ENCODE measurements at places on chromosomes 4 and X.

GRCh38 chr4:76679691-76680090, 218.3 kb downstream of the SOWAHB start:
- DNase-seq: no peak
- H3K4me3 ChIP-seq: no peak overlapping the region
- H3K4me1 ChIP-seq: no peaks in the 10 kb centered on the region
- H3K36me3 ChIP-seq: no peaks in the 10 kb centered on the region
- no peaks in the 10 kb centered on the region for H3K27me3 ChIP-seq

GRCh38 chr4:173448103-173448502, 49.2 kb upstream of the SCRG1 start:
- no peaks in the 10 kb centered on the region for H3K4me1 ChIP-seq
- no peaks in the 10 kb centered on the region for H3K36me3 ChIP-seq
- no peak overlapping the region for H3K27ac ChIP-seq
- H3K27me3 ChIP-seq: no peaks in the 10 kb centered on the region
- H3K4me3 ChIP-seq: no peak overlapping the region

DNA sequence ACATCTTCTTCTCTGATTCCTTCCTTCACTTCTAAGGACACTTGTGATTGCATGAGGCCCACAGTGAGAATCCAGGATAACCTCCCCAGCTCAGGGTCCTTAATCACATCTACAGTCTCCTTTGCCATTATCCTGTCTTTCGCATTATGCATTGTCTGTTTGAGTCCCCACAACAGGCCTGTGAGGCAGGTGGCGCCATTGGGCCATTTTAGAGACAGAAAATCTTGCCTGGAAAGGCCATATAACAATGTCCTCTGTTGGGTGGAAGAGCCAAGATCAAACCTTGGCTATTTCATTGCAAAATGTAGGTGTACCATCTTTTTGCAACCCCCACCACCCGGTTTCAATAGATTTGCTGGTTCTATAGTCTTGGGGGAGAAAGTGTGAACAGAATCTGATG, 11.8 kb upstream of the DCUN1D4 start:
- H3K4me3 ChIP-seq: no peak overlapping the region
- no peak overlapping the region for H3K27ac ChIP-seq
- no peaks in the 10 kb centered on the region for H3K27me3 ChIP-seq
- no peaks in the 10 kb centered on the region for H3K4me1 ChIP-seq
- no peaks in the 10 kb centered on the region for H3K36me3 ChIP-seq

DNA sequence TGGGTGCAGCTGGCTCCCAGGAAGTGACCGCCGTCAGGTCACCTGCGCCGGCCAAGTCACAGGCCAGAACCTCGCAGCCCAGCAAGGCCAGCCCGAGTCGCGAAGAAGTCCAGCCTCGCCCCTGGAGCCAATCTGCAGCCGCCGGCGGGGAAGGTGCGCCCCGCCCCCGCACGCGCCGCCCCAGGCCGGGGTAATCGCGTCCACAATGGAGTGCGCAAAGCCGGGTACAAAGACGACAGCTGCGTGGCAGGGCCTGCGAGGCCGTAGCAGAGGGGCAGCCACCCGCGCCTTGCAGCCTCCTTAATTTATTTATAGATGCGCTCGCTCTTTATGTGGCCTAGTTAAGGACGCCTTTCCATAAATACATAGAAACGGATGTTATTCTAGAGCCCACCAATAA, 139.4 kb upstream of the CPEB2 start:
- no peak overlapping the region for H3K27ac ChIP-seq
- no peaks in the 10 kb centered on the region for H3K4me1 ChIP-seq
- H3K36me3 ChIP-seq: no peaks in the 10 kb centered on the region
- H3K27me3 ChIP-seq: no peaks in the 10 kb centered on the region

DNA sequence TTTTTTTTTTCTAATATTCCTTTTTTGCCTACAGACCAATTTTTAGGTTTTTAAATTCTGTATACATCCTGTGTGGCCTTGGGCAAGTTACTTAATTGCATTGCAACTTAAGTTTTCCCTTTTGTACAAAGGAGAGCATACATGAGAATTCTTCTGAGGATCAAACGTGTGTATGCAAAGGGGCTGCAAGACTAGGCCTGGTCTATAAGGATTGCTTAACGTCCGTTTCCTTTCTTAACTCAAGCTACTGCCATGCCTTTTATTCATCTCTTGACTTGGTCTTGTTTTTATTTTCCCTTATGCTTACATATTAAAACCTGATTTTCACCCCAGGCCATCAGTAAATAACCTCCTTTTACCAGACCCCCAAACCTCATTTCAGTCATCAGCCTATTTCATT, 13.6 kb downstream of the RBPJ start:
- no peak overlapping the region for H3K27ac ChIP-seq
- no peaks in the 10 kb centered on the region for H3K27me3 ChIP-seq
- no peaks in the 10 kb centered on the region for H3K36me3 ChIP-seq
- DNase-seq: no peak

DNA sequence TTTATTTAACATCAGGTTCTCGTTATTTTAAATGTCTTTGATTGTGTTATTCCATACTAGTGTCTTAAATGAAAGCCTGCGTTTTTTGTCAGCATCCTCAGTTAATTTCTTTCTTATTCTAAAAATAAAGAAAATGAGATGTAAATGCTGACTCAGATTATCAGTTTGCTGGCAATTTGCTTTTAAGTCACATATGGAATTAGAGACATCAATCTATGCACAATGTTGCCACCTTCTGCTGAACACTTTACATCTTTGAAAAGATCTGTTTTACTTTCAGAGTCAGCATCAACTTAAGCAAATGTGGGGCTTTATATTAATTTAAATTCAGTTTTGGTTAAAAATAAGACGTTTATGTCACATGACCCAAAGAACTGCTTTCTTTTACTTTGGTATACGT, 99.2 kb downstream of the ADGRL3 start:
- H3K4me3 ChIP-seq: no peak overlapping the region
- DNase-seq: no peak
- H3K27me3 ChIP-seq: no peaks in the 10 kb centered on the region
- no peak overlapping the region for H3K27ac ChIP-seq
- H3K4me1 ChIP-seq: no peaks in the 10 kb centered on the region

DNA sequence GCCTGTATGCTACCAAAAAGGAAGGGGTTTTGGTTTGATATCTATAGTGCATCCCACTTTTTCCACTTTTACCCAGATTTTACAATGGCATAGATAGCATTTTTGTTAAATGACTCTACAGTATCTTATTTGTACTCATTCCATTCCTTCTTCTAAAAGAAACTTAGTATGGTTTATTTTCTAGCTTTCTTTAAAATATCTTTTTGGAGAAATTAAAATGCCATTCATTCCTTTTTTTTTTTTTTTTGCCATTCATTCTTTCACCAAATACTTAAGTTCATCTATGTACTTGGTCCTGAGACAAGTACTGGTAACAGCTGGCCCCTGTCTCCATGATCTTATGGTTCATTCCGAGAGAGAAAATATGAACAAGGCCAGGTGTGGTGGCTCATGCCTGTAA, 49.1 kb downstream of the MID1 start:
- H3K4me3 ChIP-seq: no peak overlapping the region
- H3K27me3 ChIP-seq: no peaks in the 10 kb centered on the region
- H3K27ac ChIP-seq: no peak overlapping the region
- H3K36me3 ChIP-seq: no peaks in the 10 kb centered on the region
- H3K4me1 ChIP-seq: no peaks in the 10 kb centered on the region

DNA sequence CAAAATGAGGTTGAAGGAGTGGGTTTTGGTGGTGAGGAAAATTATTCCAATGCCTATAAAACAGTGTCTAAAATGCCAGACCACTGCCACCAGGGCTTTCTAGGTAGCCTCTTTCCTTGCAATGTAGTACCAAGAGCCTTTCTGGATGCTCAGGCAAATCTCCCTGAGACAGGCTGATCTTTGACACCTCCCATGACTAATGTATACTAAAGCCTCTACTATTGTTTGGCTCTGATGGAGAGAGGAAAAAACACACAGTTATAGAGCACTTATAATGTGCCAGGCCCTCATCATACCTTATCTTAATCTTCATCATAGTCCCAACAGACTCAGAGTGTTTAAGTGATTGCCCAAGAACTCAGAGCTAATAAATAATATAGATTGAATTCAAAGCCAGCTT, 5.8 kb downstream of the MTMR8 start:
- no peak for DNase-seq
- no peak overlapping the region for H3K27ac ChIP-seq
- no peaks in the 10 kb centered on the region for H3K27me3 ChIP-seq
- peaks cover 29% of the 10 kb centered on the region for H3K4me1 ChIP-seq
- no peak overlapping the region for H3K4me3 ChIP-seq

DNA sequence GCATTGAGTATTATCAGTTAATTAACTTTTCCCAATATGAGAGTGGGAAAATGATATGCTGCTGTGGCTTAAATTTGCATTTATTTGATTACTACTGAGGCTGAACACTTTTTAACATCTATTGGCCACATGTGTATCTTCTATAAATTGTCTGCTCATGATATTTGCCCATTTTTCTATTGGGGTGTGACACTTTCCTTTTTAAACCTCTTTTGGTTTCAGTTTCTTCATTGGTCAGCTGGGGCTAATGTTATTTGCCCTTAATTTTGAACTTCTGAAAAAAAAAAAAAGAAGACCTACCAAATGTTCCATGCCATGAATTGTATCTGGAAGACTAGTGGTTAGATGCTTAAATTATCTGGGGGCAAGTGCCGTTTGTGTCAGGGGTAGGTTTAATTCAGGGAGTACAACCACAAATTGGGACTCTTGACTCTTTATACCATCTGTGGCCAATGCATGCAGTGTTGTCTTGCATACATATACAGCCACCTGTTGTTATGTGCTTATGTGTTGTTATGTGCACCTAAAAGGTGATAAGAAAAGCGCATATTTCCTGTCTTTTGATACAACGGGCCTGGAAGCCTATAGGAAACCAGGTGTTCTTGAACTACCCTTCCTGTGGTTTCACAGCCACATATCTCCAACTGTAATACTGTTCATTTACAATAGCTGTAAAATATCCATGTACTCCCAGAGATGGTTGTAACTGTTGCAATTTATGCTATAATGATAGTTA, 49.0 kb downstream of the SH2D1A start:
- H3K27ac ChIP-seq: peak overlapping the region; percentile 98
- H3K4me1 ChIP-seq: peaks cover 57% of the 10 kb centered on the region
- H3K36me3 ChIP-seq: no peaks in the 10 kb centered on the region
- H3K27me3 ChIP-seq: no peaks in the 10 kb centered on the region

- no peaks in the 10 kb centered on the region for H3K27me3 ChIP-seq
- H3K27ac ChIP-seq: no peak overlapping the region
- H3K4me3 ChIP-seq: no peak overlapping the region
- no peaks in the 10 kb centered on the region for H3K36me3 ChIP-seq
- no peak for DNase-seq
These were observed 89.2 kb upstream of the GLRA2 start for GRCh38 chrX:14440106-14440505.

GRCh38 chrX:39693298-39693697, 404.5 kb downstream of the BCOR start:
- no peak for DNase-seq
- H3K4me1 ChIP-seq: peaks cover 7% of the 10 kb centered on the region
- no peak overlapping the region for H3K4me3 ChIP-seq
- H3K36me3 ChIP-seq: no peaks in the 10 kb centered on the region
- H3K27ac ChIP-seq: no peak overlapping the region

DNA sequence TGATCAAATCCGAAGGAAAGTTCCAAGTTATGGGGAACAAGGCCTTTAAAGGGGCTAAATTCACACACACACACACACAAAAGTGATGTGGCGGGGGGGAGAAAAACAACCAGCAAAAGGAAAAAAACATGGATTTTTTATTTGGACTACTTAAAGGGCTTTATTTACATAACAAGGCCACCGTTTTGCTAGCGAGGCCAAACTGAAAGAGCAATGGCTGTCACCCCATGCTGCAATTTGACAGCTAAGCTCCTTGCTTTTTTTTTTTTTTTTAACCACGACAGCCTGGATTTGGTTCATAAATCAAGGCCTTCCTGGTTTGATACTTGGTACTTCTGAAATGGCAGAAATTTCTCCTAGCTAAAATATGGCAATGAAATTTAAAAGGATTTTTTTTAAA, 99.6 kb upstream of the PTCHD1 start:
- no peak overlapping the region for H3K4me3 ChIP-seq
- H3K27me3 ChIP-seq: no peaks in the 10 kb centered on the region
- H3K4me1 ChIP-seq: no peaks in the 10 kb centered on the region
- H3K36me3 ChIP-seq: no peaks in the 10 kb centered on the region

GRCh38 chr4:155085843-155086530, 122.4 kb upstream of the NPY2R start:
- no peak overlapping the region for H3K4me3 ChIP-seq
- no peak overlapping the region for H3K27ac ChIP-seq
- no peaks in the 10 kb centered on the region for H3K4me1 ChIP-seq

- no peak overlapping the region for H3K27ac ChIP-seq
- H3K4me3 ChIP-seq: no peak overlapping the region
- DNase-seq: no peak
- H3K36me3 ChIP-seq: no peaks in the 10 kb centered on the region
These were observed 88.2 kb downstream of the SORBS2 start for GRCh38 chr4:185723631-185724260.

- DNase-seq: no peak
- H3K27me3 ChIP-seq: no peaks in the 10 kb centered on the region
- H3K27ac ChIP-seq: no peak overlapping the region
- no peak overlapping the region for H3K4me3 ChIP-seq
These were observed 222.8 kb downstream of the FRMPD4 start for GRCh38 chrX:12360986-12361598.

DNA sequence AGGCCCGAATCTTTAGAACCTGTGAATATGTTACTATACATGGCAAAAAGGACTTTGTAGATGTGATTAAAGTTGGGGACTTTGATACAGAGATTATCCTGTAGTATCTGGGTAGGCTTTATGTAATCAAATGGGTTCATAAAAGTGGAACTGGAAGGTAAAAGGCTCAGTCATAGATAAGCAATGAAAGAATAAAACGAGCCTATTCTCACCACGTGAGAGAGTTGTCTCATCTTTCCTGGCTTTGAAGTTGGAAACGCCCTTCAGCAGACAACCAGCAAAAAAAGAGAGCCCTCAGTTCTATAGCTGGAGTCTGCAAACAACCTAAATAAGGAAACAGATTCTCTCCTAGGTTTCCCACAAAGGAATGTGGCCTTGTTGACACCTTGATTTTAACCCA, 805.8 kb upstream of the DIAPH2 start:
- H3K4me1 ChIP-seq: no peaks in the 10 kb centered on the region
- H3K36me3 ChIP-seq: no peaks in the 10 kb centered on the region
- H3K4me3 ChIP-seq: no peak overlapping the region
- H3K27me3 ChIP-seq: no peaks in the 10 kb centered on the region

DNA sequence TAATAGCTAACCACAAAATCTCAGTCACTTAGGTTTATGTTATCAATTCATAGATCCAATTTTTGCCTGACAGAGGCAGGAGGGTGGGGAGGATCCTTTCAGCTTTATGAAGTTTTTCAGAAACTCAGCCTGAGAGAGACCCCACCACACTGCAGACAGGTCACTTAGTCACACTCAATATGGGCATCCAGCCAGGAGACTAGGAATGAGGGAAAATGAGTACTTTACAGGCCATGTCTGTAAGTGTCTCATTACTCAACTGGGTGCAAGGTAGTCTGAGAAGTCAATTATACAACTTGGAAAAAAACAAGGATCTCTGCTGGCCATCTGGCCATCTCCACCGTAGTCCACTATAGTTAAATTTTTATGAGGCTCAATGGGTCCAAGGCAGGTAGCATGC, 365.9 kb downstream of the INPP4B start:
- H3K27me3 ChIP-seq: no peaks in the 10 kb centered on the region
- no peak for DNase-seq
- H3K27ac ChIP-seq: no peak overlapping the region
- H3K4me1 ChIP-seq: no peaks in the 10 kb centered on the region
- H3K36me3 ChIP-seq: no peaks in the 10 kb centered on the region

- no peak overlapping the region for H3K4me3 ChIP-seq
- H3K27ac ChIP-seq: no peak overlapping the region
- H3K27me3 ChIP-seq: no peaks in the 10 kb centered on the region
These were observed 37.6 kb downstream of the CCNQ start for GRCh38 chrX:153561337-153561736.
